Camera-type eye (tissue), 1 donor: ENCODE measurements at places on chromosomes 4 and X. TPM values are rescaled to one million over a fixed set of nuclear protein-coding genes. Genes with fewer than 3 reads are reported as not detected.

GAGE13 gene
- total RNA-seq = not detected

ZNF280C gene
- total RNA-seq = 9.8 TPM

ARMCX2 gene
- total RNA-seq = 87.9 TPM

KDR gene
- 211 TPM for total RNA-seq

MOSPD2 gene
- 37.2 TPM for total RNA-seq

FAM9C gene
- not detected for total RNA-seq

MID1IP1 gene
- total RNA-seq = 28.1 TPM

PDLIM3 gene
- total RNA-seq = 128 TPM

DCAF8L2 gene
- total RNA-seq = not detected

GABRG1 gene
- total RNA-seq = 4.1 TPM

MXRA5 gene
- total RNA-seq = 94.6 TPM

FREM3 gene
- total RNA-seq = 0.93 TPM

SULT1E1 gene
- 35.0 TPM for total RNA-seq

CHRDL1 gene
- 36.6 TPM for total RNA-seq

BCOR gene
- total RNA-seq = 110 TPM

EDA gene
- total RNA-seq = 9.0 TPM

FSTL5 gene
- 165 TPM for total RNA-seq

BGN gene
- total RNA-seq = 106 TPM

FRAS1 gene
- 23.5 TPM for total RNA-seq

TEX13D gene
- not detected for total RNA-seq

FHDC1 gene
- total RNA-seq = 9.0 TPM

YY2 gene
- 3.2 TPM for total RNA-seq

RNF128 gene
- total RNA-seq = 0.38 TPM

GAGE2A gene
- not detected for total RNA-seq

RXFP1 gene
- 0.71 TPM for total RNA-seq

DGAT2L6 gene
- total RNA-seq = not detected

NIPAL1 gene
- total RNA-seq = 35.3 TPM

NAP1L3 gene
- 48.2 TPM for total RNA-seq

ZXDB gene
- 16.8 TPM for total RNA-seq

UGT2B17 gene
- not detected for total RNA-seq

DRD5 gene
- 1.4 TPM for total RNA-seq

FTSJ1 gene
- total RNA-seq = 59.1 TPM

QRFPR gene
- total RNA-seq = 2.5 TPM

GPRASP1 gene
- total RNA-seq = 33.8 TPM

ARX gene
- 0.55 TPM for total RNA-seq

FGF2 gene
- 26.3 TPM for total RNA-seq

RNF175 gene
- 9.8 TPM for total RNA-seq

PAGE2 gene
- total RNA-seq = not detected

SMPX gene
- 41.5 TPM for total RNA-seq

SLITRK2 gene
- 14.2 TPM for total RNA-seq

STOX2 gene
- total RNA-seq = 40.6 TPM
